ENCODE measurements at places on chromosomes 1 and 21.

GRCh38 chr1:178119628-178120027 is 25.7 kb downstream of the RASAL2 start:
- DNase-seq: no peak

GRCh38 chr1:152398812-152399698 is 15.0 kb downstream of the CRNN start:
- DNase-seq: peak; percentile 58

GRCh38 chr1:106621853-106622252 is 434.6 kb upstream of the PRMT6 start:
- DNase-seq: no peak

- DNase-seq: no peak
These were observed 31.9 kb downstream of the KIF14 start for GRCh38 chr1:200588698-200589097.

DNA sequence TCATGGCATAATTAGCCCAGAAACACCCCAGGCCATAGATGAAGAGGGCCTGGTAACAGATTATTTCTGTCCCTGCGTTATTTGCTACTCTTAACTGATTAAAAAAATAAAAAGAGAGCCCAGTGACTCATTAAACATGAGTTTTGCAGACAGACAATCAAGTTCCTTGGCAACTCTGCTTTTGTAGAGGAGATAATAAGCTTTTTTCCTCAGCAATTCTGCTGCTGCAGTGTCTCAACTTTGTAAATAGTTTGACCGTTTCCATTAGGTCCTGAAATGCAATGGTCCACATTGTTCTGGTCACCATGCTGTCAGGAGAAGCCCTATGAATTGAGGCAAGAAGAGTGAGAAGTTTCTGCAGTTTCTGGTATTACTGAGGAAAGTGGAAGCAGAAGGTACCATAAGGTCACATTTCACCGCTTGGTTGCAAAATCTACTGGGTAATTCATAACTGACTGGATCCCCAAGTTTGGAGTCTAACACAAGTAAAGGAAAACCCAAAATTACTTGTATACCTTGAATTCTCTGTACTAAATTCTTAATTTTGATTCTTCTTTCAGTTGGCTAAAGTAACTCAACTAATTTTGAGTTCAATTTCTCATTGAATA is 139.5 kb downstream of the ZZZ3 start:
- DNase-seq: no peak

GRCh38 chr1:166165661-166166328 is 1.0 kb downstream of the FAM78B start:
- no peak for DNase-seq

- DNase-seq: peak; percentile 85
These were observed 650 bp downstream of the PCNX2 start for GRCh38 chr1:233294913-233295236.

- DNase-seq: no peak
These were observed 176.8 kb upstream of the PTBP2 start for GRCh38 chr1:96544831-96545221.

DNA sequence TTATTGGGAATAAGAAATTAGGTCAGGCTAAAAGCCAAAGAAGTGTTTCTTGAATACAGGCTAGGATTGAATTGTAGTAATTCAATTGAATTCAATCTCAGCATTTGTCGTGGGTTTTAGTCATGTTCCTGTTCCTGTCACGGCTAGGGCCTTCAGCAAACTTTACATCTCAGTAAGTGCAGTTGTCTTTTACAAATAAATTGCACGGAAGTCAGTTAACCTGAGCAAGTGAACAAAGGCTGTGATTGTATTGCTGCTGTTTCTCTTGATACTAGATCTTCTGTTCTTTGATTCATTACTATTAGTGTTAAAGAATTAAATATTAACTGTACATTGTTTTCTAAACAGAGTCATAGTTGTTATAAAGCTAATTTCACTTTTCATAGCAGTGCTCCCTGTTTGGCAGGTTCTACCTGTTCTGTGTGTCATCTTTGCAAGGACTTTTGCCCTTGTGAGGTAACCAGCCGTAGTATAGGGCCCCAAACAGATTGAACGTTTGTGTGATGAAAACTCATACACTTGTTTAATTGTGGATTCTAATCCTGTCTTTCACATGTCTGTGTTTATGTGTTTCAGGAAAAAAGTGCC is 164.4 kb downstream of the EDEM3 start:
- DNase-seq: no peak

GRCh38 chr1:69943030-69943429 is 262.3 kb downstream of the LRRC40 start:
- DNase-seq: no peak

DNA sequence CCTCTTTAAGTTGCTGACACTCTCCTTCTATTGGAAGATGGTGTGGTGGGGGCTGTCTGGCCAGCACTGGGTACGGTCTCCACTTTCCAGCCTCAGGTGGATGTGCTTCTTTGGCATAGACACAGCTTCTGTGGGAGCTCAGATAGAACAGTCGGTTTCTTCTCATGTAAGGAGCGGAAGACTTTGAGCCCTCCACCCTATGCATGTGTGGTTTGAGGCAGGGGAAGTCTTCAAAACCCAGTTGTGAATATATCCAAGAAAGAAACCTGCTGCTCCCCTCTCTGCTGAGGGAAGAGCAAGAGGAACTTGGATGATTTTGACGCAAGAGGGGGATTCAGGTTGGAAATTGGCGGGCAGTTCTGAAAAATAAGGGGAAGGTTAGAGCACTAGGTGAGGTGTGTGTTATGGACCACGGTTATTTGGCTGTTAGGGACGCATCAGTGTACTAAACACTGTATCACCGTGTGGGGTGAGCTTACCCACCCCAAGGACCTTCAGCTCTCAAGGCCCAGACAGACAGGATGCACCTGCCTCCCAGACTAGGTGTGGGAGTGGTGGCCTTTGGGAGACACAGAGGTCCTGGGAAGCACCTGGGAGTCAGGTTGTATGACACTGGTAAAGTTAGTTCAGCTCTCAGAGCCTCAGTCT is 36.2 kb downstream of the IL6R start:
- DNase-seq: no peak

DNA sequence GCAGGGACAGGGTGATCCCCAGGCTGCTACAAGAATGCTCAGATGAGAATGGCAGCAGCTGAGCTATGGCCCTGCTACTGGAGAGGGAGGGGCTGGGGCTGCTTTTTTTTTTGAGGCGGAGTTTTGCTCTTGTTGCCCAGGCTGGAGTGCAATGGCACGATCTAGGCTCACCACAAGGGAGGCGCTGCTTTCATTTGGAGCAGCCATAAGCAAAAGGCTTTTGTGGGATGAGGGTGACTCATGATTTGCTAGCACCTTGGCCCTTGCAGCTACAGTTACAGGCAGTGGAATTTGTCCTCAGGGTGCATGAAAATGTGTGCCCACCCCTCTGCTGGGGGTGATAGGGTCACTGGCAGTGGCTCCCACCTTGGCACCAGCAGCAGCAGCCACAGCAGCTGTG is 32.4 kb upstream of the CYP4A22 start:
- DNase-seq: peak; percentile 68

- DNase-seq: no peak
These were observed 25.5 kb downstream of the GBP2 start for GRCh38 chr1:89100412-89100811.

DNA sequence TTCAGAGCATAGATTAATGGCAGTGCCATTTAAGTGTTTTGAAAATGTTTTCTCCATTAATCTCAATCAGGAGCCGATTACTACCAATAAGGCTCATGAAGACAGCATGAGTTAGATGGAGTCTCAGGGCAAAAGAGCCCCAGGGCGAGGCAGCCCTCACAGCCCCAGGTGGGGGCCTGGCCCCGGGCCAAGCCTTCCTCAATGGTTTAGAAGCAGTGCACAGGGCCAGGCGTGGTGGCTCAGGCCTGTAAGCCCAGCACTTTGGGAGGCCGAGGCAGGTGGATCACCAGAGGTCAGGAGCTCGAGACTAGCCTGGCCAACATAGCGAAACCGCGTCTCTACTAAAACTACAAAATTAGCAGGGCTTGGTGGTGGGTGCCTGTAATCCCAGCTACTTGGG is 348.1 kb upstream of the VAMP3 start:
- DNase-seq: no peak

GRCh38 chr1:45473302-45473701 is 17.7 kb downstream of the TESK2 start:
- DNase-seq: no peak

DNA sequence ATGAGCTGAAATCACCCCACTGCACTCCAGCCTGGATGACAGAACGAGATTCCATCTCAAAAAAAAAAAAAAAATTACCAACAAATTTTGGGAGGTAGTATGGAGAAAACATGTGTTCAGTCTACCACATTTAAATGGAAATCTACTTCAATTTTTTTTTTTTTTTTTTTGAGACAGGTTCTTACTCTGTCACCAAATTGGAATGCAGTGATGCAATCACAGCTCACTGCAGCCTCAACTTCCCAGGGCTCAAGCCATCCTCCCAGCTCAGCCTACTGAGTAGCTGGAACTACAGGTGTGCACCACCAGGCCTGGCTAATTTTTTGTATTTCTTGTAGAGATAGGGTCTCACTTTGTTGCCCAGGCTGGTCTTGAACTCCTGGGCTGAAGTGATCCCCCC is 82.1 kb downstream of the GFI1 start:
- DNase-seq: peak; percentile 71

GRCh38 chr21:20108016-20108415 is 890.2 kb upstream of the NCAM2 start:
- no peak for DNase-seq

GRCh38 chr1:82153272-82153629 is 352.5 kb downstream of the ADGRL2 start:
- DNase-seq: no peak

- no peak for DNase-seq
These were observed 247.9 kb downstream of the NPHP4 start for GRCh38 chr1:5744341-5744740.

DNA sequence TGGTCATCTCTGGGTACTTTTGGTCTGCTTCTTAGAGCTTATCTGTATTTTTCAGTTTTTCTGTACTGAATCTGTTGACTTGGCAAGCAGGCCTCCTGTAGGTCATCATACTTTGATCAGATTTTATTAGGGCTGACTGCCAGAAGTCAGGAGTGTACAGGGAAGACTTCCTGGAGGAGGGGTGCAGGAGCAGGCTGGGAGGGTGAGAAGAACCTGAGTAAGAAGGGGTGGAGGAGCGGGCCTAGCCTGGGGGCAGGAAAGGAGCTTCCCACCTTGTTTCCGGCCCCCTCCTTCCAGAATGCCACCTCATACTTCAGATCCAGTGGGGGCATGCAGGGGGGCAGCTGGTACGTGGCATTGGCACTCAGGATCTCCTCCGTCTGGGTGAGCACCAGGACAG is 18.3 kb upstream of the IL22RA1 start:
- no peak for DNase-seq

- DNase-seq: no peak
These were observed 238.2 kb downstream of the GRIK3 start for GRCh38 chr1:36796106-36796590.
